ENCODE measurements at places on chromosomes 12 and 14. TPM values are rescaled to one million over a fixed set of nuclear protein-coding genes. Genes with fewer than 3 reads are reported as not detected.

DNA sequence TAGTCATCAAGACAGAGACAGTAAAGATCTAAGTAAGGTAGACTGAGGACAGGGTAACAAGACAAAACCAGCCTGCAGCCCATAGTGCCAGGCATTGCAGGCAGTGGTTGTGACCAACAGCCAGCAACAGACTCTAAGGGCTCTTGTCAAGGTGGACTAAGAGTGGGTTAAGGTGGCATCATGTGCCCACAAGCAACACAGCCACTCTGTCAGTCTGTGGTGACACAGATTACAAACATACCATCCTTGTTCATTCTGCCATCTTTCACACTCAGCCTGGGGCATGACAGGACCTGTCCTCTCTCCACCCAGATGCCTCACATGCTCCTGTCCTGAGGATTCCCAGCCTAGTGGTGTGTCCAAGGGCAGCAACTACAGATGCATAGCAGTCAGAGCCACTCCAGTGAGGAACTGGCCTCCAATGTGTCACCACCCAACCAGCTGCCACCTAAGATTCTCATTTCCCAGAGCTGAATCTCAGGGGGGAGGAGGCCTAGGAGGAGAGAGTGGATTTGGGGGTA lies 28.3 kb downstream of the VDR start:
- ATAC-seq, result no peak

DNA sequence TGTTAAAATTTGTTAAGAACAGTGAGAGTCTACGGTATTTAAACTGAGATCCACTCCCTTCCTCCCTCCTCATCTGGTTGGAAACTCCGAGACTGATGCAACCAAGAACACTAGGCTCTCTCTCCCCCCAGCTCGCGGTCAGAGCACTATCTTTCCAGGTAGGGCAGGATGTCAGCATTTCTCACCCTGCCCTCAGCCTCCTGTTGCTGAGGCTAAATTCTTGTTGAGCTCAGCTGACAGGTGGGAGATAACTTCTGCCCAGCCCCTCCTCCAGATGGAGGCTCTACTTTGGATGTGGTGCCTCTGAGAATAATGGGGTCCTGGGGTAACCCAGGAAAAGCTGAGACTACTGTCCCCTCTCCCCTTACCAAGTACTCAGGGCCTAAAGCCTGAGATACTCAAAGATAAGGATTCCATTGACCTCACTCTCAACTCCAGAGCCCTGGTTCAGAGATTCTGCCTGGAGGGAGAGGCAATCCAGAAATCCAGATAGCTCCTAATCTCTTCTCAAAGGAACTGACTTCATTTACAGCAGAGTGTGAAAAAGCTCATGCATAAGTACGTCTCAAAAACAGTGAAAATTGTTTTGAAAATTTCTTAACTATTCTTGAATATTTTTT lies 110.1 kb downstream of the EML5 start:
- ATAC-seq, result no peak

The IL31 gene
- not detected for total RNA-seq

- ATAC-seq, result peak; percentile 50
Measured at GRCh38 chr12:123062681-123063486, 82.4 kb downstream of the ARL6IP4 start.

GRCh38 chr12:13362260-13362841 lies 165.8 kb downstream of the EMP1 start:
- ATAC-seq, result no peak

DNA sequence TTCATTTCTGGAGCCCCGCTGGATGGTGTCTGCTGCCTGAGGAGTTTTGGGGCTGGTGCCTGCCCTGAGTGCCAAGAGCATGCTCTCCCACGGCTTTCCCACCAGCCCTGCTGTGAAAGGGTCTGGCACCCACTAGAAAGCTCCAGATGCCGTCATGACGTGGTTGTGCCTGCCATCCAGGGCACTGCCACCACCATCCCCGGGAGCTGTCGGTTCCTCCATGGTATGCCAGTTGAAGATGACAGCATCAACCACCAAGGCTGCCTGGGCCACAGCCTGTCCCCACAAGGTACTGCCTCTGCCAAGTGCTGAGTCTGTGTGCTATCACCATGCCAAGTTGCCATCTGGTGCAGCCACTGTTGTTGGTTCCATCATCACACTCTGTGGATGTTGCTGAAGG lies 85.9 kb downstream of the TTC8 start:
- ATAC-seq, result no peak

GRCh38 chr14:23057757-23058653 lies 685 bp upstream of the CDH24 start:
- ATAC-seq, result peak; percentile 82

The APOF gene
- not detected for total RNA-seq

GRCh38 chr12:123763093-123763492 lies 992 bp downstream of the DNAH10 start:
- no peak for ATAC-seq

DNA sequence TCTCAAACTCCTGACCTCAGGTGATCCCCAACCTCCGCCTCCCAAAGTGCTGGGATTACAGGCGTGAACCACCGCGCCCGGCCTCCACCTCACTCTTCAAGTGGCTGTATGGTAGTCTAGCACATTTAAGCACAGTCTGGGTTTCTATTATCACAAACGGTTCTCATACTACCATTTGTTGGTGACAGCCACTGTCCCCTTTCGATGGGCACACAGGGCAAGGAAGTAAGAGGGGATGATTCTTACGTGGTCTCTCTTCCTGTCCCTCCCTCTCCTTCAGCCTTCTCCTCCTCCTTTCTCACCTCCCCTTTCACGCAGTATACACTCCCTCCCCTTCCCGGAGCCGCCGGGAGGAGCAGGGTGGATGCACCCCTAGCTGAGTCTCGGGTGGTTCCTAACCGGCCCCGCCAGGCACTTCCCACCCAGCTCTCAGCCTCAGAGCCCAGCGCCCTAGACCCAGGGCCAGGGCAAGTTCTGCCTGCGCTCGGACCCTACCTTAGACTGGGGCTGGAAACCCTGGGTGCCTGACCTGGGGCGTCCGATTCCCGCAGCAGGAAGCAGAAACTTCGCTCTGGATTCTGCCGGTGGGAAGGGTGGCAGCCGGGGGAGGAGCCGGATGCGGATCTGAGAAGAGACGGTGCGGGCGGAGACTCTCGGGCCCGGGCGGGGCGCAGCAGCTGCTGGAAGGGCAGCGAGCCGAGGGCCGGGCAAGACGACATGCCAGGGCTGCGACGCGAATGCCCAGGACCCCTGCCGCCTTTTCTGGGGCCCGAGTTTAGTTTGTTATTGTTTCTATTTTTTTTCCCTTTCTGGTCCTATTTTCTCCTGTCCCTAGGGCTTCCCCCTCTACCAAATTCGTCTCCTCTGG lies at the start of gene TEP1:
Gene TEP1 (minus strand): TSS at position 626 of the 868 bp plus-strand sequence. CDS start 5,062 bp downstream, outside the sequence.
- ATAC-seq, result peak; percentile 96

The ARHGAP9 gene
- 13.1 TPM for total RNA-seq

The STAC3 gene
- not detected for total RNA-seq

The ADGRD1 gene
- total RNA-seq, result 40.6 TPM

DNA sequence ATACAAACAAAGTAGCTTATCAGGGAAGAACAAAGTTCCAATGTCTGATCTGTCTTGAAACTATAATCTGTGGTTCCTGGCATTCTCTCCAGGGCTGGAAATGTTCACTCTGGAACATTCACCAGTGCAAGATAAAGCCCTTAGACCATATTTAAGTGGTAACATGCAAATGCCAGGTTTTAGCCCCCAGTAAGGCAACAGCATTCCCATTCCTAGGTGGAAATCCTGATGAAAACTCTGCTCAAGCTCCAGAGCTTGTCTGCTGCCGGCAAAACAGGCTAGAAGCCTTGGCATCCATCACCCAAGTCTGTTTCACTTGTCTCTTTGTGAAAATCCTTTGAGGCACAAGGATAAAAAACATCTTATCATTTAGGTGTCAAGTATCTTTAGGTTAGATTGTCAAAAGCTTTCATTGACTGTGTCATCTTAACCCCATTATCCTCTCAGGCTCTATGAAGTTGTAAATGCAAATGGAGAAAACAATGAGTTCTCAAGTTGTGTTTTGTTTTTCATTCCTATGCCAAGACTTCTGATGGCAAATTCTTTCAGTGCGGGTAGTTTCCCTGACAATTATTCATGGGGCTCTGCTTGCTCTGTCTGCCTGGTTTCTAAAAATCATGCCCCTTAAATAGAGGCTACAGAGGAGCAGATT lies 344.7 kb downstream of the NELL2 start:
- no peak for ATAC-seq

DNA sequence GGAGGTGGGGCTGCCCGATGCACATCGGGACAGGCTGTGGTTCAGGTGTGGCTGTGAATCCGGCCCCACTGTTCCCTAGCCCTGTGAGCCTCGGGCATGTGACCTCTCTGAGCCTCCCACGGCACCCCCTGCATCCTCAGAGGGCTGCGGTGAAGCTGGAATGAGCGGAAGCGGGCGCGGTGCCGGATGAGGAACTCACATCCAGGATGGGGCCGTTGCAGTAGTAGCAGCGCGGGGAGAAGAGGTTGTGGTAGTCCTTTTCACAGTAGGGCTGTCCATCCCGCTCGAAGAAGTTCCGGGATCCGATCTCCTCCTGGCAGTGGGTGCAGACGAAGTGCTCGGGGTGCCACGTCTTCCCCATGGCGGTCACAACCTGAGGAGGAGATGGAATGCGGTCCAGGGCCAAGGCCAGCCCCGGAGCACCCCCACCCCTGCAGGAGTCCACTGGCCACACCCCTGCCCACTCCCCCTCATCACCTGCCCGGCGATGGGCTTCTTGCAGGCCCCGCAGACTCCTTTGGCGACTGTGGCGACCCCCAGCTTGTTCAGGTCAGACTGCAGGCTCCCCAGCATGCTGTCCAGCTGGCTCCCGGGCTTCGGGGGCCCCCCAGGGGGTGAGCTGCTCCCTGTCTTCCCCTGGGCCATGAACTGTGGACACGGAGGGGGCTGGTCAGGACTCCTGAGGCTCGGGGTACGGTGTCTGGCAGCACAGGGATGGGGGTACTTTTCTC lies 13.9 kb upstream of the RPLP0 start:
- no peak for ATAC-seq

The KLRK1 gene
- total RNA-seq, result 0.57 TPM

The RCOR1 gene
- total RNA-seq, result 14.9 TPM

GRCh38 chr12:26172539-26172938 lies 22.8 kb upstream of the SSPN start:
- ATAC-seq, result no peak

- peak; percentile 70 for ATAC-seq
Measured at GRCh38 chr14:21070083-21070609, at the start of gene ARHGEF40. TSS of gene ARHGEF40 (plus strand) at chr14:21070304. CDS start at chr14:21070397, 93 bp downstream.

The RIPK3 gene
- total RNA-seq, result 8.9 TPM

The NUP37 gene
- 15.2 TPM for total RNA-seq

- no peak for ATAC-seq
Measured at GRCh38 chr12:66244446-66244845, 55.4 kb downstream of the IRAK3 start.

The ACOT6 gene
- not detected for total RNA-seq

The SALL2 gene
- 14.7 TPM for total RNA-seq

DNA sequence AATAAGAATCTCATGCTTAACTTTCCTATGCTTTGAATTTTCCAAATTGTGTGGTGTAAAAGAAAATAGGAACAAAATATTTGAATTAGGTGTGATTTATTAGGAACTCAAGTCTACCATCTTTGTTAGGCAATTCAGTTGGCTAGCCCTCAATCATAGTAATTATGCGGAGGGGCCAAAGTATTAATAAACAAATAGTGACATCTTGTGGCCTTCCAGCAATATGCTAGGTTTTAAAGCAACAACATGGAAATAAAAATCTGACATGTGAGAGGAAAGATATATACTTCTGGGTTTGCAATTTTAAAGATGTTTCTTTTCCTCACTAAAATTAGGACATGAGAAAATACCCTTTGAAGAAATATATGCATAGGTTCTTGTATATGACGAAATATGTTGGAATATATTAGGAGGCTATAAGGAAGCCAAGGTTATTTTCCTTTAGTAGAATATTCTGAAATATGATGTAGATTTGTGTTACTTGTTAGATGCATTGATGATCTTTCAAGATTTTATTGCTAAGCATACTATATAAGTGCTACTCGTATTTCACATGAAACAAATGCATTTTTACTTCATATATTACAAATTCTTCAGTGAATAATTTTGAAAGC lies 200.4 kb downstream of the PTPRO start:
- ATAC-seq, result no peak

DNA sequence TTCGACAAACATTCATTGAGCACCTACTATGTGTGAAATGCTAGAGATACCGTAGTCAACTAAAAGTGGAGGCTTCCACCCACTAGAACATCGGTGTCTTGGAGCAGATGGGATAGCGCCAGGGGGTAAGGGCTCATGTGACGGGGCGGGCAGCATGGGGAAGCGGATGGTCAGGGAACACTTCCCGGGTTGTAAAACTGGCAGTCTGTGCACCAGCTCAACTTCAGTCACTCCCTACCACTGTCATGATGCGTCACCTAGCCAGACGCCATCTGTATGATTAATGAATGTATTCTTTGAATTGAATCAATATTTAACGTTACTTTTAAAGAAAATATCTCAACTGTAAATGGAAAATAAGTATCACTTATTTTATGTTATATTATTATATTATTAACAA lies 93.5 kb downstream of the PIWIL1 start:
- ATAC-seq, result no peak

The NOS1 gene
- 0.62 TPM for total RNA-seq

DNA sequence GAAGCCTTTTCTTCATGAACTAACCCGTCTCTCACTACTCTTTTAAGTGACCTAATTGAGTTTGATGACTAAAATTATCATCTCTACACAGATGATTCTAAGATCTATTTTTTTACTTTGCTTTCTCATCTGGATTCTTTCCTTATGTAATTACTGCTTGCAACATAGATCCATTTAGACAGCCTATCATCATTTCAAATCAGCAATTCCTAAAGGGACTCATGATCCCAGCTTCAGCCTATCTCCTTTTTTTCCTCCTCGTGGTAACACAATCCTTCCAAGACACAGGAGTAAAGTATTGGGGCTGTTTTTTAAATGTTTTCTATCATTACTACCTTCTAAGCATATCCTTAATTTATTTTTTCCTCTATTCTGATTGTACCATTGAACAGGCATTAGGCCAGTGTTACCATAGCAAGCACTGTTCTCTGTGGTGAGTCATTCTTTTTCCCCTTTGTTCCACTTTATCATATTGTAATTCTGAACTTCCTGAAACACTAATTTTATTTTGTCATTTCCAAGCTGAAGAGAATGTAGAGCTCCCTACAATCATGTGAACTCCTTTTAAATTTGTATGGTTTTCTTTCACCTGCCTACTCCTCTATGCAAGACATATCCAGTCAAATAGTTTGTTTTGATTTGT lies 190.4 kb upstream of the FAR2 start:
- peak; percentile 55 for ATAC-seq

The BATF gene
- 2.6 TPM for total RNA-seq

DNA sequence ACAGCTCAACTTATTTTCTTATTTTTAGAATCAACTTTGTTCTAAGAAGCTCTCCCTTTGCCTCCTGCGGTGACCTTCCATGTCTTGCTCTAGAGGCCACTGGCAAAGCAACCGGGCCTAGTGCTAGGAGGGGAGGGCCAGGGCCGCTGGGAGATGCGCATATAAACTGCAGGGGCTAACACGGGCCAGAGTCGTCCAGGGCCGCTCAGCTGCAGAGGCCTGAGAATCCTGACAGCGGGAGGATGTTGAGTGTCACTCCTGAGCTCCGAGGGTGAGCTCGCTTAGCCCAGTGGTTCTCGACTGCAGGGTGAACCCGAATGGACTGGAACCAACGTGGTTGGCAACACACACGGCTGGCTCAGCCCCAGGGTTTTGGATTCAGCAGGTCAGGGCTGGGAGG lies 6.5 kb upstream of the PIWIL1 start:
- no peak for ATAC-seq

- ATAC-seq, result no peak
Measured at GRCh38 chr14:29576927-29577326, 350.7 kb downstream of the PRKD1 start.

Measured in gastroesophageal sphincter (tissue), 4 donors.